Esophagus squamous epithelium (tissue), 5 donors: ENCODE measurements at places on chromosomes 11 and 22.

- no peak for DNase-seq
Measured at GRCh38 chr11:64136765-64137441, 29.0 kb downstream of the MACROD1 start.

GRCh38 chr22:37751449-37752188, 54.8 kb downstream of the TRIOBP start:
- DNase-seq = no peak

DNA sequence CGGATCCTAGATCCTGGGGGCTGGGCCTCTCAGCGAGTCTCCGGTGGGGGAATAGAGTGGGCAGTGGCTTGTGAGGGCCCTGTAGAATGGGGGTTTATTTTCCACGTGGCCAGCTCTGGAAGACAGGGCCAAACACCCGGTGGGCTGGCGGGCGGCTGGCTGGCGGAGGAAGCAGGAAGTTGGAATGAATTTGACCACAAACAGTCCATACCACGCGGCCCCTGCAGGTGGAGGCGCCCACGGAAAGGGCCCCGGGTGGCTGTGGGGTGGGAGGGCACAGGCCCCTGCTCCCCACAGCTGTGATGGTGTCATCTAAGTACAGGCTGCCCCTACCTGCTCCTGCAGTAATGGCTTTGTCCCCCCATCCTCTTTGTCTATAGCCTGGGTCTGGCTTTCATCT, 15.1 kb downstream of the MCAT start:
- no peak for DNase-seq

- DNase-seq = no peak
Measured at GRCh38 chr11:32881286-32881685, 11.3 kb upstream of the QSER1 start.

- DNase-seq = no peak
Measured at GRCh38 chr11:26599425-26599824, 27.4 kb upstream of the MUC15 start.

GRCh38 chr22:41582694-41583093, 6.9 kb downstream of the PMM1 start:
- no peak for DNase-seq

- DNase-seq = no peak
Measured at GRCh38 chr11:110125632-110126031, 32.4 kb downstream of the ZC3H12C start.

DNA sequence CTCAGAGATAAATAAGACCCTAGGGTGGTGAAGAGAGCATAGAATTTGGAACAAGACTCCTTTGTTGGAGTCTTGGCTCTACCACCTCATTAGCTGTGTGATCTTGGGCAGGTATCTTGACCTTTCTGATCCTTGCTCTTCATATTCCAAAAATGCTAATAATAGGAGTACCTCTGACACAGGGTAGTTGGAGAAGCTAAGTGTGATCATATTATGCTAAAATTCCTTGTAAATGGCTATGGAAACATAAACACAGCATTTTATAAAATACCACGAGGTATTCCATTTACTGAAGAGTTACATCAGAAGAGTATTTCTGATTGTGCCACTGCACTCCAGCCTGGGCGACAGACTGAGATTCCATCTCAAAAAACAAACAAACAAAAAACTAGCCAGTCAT, 9.4 kb downstream of the PTPRJ start:
- DNase-seq = no peak

DNA sequence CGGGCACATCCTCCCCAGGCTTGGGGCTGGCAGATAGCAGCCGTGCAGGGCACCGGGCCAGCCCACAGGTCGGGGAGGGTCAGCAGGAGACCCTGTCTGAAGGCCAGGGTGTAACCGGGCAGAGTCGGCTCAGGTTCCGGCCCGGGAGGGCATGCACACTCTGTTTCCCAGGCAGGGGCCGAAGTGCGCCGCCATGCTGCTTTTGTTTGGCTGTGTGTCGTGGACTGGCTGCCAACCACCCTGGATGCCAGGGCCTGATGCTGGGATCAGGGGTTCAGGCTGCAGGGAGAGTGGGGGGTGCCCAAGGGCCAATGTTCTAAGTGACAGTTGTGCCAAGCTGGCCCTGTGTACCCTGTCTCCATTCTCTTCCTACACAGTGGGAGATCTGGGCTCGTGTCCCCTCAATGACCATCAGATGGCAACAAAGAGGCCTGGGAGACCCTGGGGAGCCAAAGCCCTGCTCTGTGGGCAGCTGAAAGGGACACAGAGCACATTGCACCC, 120.9 kb upstream of the B3GAT1 start:
- DNase-seq = no peak
